Sciatic nerve (tissue), 2 donors: ENCODE measurements at places on chromosomes 3 and 15. TPM values are rescaled to one million over a fixed set of nuclear protein-coding genes. Genes with fewer than 3 reads are reported as not detected.

GRCh38 chr3:160598865-160599264, 33.5 kb upstream of the KPNA4 start:
- DNase-seq = no peak

DNA sequence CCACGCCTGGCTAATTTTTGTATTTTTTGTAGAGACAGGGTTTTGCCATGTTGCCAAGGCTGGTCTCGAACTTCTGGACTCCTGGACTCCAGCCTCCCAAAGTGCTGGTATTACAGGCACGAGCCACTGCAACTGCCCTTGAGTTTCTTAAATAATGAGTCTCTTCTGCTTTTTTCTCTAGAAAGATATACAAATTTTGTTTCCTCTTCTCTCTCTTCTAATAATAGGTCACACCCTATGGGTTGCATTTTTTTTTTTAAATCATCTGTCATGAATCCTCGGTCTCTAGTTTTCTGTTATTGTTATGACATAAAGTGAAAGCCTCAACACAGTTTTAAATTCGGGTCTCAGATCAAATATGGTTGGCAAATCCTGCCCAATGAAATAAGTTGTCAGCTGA, 111.2 kb downstream of the IL12A start:
- no peak for DNase-seq

The SYNPR gene
- not detected for total RNA-seq

DNA sequence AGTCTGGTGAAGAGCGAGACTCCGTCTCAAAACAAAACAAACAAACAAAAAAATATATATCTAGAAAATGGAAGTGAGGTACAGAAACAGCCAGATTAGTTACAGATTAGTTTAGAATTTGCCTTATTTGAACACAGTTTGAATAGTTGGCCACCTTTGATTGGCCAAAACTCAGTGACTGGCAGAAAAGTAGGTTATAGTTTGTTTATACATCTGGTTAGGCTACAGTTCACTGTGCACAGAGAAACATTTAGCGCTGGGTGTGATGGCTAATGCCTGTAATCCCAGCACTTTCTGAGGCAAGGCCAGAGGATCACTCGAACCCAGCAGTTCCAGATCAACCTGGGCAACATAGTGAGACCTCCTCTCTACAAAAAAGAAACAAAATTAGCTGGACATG, 51.7 kb downstream of the LDHAL6B start:
- no peak for DNase-seq
